ENCODE measurements at places on chromosomes 13 and 19. TPM values are rescaled to one million over a fixed set of nuclear protein-coding genes. Genes with fewer than 3 reads are reported as not detected.

DNA sequence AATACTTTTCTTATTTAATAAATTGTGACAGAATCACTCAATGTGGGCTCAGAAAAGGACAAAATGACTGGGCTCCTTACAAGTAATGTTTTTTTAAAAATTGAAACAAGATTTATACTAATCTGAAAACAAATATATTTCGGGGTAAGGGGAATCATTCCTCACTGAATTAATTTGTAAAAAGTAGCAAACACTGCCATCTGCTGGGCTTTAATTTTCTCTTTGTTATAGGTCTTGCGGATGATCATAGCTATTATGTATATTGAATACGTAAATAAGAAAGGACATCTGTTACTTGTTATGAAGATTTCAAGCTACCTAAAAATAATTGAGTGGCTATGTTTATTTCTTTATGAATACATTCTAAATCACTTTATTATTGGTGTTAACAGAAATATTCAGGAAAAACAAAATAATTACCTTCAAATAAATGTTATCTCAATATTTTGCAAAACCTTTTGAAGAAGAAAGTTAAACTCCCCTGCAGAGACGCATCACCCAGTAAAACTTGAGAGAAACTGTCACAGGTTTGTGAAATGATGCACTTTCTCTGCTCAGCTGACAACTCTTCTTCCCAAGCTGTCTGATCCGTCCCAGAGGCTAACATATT is 17.8 kb upstream of the ENOX1 start:
- DNase-seq = peak; percentile 64

- no peak for DNase-seq
Observed at GRCh38 chr13:26977541-26977940, 194.1 kb downstream of the USP12 start.

DNA sequence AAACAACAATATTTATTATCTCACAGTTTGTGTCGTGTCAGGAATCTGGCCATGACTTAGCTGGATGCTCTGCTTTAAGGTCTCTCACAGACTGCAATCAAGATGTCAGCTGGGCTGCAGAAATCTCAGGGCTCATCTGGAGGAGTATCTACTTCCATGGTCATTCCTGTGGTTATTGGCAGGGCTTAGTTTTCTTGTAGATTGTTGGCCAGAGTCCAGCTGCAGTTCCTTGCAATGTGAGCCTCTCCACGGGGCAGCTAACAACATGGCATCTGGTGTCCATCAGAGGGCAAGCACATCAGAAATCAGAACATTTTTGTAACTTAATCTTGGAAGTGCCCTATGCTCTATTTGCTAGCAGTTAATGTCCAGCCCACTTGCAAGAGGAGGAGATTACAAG is 45.7 kb upstream of the TDRD3 start:
- DNase-seq = no peak

DNA sequence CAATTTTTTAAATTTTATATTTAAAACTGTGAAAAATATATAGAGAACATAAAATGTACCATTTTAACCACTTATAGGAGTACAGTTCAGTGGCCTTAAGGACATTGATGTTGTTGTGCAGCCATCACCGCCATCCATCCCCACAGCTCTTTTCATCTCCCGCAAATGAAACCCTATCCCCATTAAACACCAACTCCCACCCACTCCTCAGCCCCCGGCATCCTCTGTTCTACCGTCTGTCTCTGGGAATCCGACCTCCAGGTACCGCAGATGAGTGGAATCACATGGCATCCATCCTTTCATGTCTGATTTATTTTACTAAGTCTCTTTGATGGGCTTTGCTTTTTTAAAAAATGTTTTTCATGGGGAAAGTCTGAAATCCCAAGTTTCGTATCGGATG is 23.8 kb upstream of the SMIM17 start:
- DNase-seq = no peak

GRCh38 chr13:33383724-33384577 is 98.4 kb upstream of the STARD13 start:
- DNase-seq = no peak

- DNase-seq = no peak
Observed at GRCh38 chr19:2612619-2613249, 89.8 kb downstream of the GNG7 start.

- no peak for DNase-seq
Observed at GRCh38 chr13:96426167-96426566, 336.3 kb downstream of the HS6ST3 start.

DNA sequence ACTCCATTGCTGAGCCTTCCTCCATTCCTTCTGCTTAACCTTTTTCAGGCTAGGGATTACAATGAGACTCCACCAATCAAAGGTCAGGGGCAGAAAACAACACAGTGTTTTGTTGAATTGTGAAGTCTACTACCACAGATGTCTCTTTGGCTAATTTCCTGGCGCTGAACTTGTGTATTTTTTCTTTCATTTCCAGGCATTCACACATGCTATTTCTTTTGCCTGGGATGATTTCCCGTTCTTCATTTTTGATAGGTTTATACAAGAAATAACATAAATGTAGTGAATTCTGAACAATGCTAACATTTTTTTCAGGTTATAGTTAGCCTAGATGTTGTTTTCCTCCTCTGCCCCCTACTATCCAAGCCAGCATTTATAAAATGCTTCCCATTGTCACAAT is 64.3 kb downstream of the OLFM4 start:
- DNase-seq = no peak

DNA sequence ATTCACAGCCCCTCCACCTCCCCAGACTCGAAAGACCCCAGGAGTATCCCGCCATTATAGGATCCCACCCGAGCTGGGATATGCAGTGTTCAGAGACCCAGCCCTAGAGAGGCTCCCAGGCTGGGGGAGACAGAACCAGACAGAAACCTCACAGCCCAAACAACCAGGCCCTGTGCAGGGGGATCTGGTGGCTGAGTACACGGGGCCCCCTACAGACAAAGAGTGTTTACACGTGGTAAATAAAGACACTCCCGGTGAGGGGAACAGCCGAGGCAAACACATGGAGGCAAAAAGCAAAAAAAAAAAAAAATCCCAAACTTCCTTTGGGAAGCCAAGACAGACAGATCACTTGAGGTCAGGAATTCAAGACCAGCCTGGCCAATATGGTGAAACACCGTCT is 25.1 kb downstream of the TINCR start:
- no peak for DNase-seq

- no peak for DNase-seq
Observed at GRCh38 chr19:29519931-29520330, 5.9 kb upstream of the VSTM2B start.

- DNase-seq = no peak
Observed at GRCh38 chr19:10945264-10945663, 15.6 kb upstream of the SMARCA4 start.

- DNase-seq = peak; percentile 21
Observed at GRCh38 chr13:21672796-21673538, 2.1 kb downstream of the FGF9 start.

DNA sequence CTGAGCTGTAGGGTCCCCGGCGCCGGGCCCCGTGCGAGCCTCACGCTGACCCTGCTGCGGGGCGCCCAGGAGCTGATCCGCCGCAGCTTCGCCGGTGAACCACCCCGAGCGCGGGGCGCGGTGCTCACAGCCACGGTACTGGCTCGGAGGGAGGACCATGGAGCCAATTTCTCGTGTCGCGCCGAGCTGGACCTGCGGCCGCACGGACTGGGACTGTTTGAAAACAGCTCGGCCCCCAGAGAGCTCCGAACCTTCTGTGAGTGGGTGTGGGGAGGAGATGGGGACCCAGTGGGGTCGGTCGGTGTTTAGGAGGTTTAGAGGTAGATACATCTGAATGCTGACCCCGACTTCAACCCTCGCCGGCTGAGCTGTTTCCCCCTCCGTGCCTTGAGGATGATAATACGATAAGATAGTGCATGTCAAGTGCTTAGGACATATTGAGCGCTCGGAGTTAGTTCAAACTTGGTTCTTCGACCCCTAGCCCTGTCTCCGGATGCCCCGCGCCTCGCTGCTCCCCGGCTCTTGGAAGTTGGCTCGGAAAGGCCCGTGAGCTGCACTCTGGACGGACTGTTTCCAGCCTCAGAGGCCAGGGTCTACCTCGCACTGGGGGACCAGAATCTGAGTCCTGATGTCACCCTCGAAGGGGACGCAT is 1.9 kb downstream of the ICAM5 start:
- DNase-seq = no peak

DNA sequence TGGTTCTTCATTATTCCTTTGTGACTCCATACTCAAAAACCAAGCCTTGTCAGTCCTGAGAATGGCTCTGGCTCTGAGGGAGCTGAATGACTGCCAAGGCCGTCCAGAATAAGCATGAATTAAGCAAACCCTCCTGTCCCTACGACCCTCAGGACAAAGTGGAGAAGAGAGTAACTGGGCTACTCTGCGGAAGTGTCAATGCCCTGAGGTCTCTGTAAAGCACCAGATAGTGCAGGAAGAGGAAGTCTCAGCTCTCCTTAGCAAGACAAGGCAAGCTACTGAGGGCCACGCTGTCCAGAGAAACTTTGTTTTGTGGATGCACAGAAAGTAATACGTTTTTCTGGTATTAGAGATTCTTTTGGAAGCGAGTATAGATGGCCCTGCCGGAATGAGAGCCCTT is 94.1 kb downstream of the RNASEH2B start:
- no peak for DNase-seq

GRCh38 chr19:40588926-40589569 is 12.1 kb upstream of the LTBP4 start:
- DNase-seq = no peak

DNA sequence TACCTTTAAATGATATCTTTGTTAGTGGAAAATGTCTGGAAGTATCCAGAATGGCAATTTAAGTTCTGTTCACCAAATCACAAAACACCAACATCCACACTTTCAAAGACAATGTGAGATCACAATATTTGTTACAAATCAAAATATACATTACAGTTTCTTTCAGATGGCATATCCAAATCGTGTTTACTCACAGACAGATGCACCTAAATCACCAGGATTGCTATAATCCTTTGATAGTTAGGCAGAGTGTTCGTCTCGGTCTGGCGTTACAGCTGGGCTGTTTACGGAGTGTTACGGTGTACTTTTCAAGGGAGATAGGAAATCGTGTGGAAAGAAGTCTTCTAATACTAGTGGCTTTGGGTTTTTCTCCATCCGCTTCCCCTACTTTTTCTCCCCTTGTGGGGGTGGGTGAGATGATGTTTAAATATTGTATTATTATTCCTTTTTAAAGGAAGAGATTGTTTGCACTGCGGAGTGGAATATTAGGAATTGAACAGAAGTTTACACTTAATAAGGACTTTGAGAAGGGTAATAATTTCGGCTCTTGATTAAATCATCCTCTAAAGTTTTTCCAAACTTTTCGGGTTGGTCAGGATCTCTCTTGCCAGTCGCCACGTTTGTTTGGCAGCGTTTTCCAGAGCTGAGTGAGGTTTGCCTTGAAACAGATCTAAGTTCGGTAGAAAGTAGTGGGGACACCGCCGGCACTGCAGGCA is 1.8 kb downstream of the MAB21L1 start:
- DNase-seq = no peak

- no peak for DNase-seq
Observed at GRCh38 chr13:75329723-75330122, 152.2 kb downstream of the TBC1D4 start.

DNA sequence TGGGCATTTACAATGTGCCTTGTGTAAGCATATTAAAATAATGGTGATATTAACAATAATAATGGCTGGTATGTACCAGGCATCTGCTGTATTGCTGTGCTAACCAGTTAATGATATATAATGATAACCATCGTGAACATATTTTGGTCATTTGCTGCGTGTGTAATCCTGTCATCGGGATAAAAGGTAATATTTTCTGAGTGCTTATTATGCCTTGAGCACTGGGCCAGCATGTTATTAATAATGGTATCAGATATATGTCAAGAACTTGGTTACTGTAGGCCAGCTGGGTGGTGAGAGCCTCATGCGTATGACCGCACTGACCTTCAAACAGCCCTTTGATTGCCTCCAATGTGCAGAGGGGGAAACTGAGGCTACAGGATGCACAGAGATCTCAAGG is 22.2 kb upstream of the FXYD3 start:
- DNase-seq = no peak

DNA sequence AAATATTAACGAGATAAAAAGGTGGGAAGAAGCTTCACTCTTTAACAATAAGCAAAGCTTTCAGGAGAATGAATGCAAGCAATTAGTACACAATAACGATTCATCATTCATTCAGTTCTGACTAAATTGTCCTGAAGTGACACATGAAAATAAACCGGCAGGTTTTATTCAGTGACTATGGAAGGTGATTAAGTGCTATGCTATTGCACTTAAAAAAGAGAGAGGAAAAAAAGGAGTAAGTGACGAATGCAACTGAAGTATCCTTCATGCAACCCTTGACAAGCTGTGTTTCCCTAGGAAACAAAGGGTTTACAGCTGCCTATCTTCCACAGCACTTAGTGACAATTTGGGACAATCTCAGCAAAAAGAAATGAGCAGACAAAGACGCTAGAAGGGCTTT is 1.4 kb downstream of the LIG4 start:
- no peak for DNase-seq

- DNase-seq = no peak
Observed at GRCh38 chr19:2629491-2630351, 72.8 kb downstream of the GNG7 start.

- no peak for DNase-seq
Observed at GRCh38 chr19:6724631-6725492, 4.4 kb upstream of the C3 start.

GRCh38 chr19:58409010-58409790 is 751 bp downstream of the ZNF584 start:
- DNase-seq = no peak

- DNase-seq = no peak
Observed at GRCh38 chr13:47665043-47665442, 336.0 kb downstream of the SUCLA2 start.

DNA sequence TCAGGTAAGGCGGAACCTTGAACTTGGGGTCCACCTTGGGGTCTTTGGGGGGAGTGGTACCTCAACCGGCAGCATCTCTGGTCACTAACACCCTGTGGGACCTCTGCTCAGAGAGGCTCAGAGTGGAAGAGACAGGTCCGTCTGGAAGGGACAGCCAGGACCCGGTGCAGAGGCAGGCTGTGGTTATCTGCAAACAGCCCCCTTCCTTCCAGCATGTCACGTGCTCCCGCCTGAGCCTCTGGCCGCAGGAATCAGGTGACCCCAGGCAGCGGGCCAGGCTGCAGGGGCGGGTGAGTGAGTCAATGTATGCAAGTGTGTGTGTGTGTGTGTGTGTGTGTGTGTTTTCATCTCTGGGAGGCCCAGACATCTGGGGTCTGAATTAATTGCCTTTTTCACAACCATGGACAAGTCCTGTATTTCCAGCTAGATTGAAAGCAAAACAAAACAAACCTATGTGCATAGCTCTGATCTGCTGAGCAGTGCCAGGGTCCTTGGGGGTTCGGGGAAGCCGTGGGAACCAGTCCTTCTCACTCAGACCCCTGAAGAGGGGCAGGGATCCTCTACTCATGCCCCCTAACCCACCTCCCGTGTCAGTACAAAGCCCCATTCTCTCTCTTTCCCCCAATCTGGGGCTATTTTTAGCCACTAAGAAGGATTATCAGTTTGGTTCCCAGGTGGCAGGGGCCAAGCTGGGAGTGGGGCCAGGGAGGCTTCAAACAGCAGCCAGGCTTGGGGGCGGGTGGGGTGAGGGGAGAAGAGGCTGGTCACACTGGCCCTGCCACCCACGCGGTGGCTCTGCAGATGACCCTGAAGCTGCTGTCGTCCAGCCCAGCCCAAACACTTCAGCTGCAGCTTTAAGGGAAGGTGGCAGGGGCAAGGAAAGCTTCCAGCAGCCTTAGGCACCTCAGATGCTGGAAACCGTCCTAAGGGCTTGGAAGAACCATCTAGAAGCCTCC is 31.4 kb downstream of the CERS4 start:
- DNase-seq = peak; percentile 13

The TSHZ3 gene
- 0.38 TPM for total RNA-seq

The FCHO1 gene
- total RNA-seq = 40.7 TPM

The RDH8 gene
- not detected for total RNA-seq

The ZNF599 gene
- 2.0 TPM for total RNA-seq

The LILRB5 gene
- not detected for total RNA-seq

All from CD4-positive, alpha-beta T cell (primary cell).